ENCODE measurements at places on chromosomes 3 and 15. TPM values are rescaled to one million over a fixed set of nuclear protein-coding genes. Genes with fewer than 3 reads are reported as not detected.

DNA sequence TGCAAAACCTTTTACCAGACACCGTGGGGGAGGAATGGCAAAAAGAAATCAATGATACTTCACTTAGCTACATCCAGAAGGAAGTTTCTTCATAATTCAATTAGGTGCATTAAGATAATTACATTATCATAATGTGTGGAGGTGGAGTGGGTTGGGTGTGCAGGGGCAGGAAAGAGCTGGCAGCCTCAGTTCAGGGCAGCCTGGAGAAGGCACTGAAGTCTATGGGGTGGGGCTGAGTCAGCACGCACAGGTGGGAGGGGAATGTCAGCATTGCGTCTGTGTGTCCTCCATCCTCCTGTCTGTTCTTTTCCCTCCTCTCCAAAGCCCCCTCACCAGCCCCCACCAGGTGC lies 278.8 kb downstream of the GABRG3 start:
- DNase-seq = no peak

DNA sequence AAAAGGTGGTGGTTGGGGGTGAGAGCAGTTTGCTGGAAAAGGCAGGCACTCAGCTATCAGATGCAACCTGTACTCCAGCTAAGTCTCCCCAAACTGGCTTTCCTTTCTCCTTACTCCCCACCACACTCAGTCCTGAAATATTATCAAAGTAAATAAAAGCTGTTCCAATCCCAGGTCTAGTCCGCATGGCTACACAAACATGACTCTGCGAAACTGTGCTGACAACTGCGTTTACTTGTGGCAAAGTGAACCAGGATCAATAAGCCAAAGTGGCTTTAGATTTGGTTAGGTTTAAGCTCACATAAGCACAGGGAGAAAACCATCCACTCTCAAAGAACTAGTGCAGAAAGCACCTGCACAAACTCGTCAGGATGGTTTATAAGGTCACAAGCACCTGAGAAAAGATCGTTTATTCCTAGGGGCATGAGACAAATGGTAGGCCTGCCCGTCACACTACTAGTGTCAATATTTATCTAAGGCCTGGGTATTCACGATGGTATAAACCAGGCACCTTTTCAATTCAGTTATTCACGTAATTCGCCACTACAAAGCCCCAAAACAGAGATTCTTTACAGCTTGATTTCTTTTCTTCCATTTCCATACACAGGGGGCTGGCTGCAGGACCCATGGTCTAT lies 25.3 kb downstream of the LRIG1 start:
- no peak for DNase-seq

DNA sequence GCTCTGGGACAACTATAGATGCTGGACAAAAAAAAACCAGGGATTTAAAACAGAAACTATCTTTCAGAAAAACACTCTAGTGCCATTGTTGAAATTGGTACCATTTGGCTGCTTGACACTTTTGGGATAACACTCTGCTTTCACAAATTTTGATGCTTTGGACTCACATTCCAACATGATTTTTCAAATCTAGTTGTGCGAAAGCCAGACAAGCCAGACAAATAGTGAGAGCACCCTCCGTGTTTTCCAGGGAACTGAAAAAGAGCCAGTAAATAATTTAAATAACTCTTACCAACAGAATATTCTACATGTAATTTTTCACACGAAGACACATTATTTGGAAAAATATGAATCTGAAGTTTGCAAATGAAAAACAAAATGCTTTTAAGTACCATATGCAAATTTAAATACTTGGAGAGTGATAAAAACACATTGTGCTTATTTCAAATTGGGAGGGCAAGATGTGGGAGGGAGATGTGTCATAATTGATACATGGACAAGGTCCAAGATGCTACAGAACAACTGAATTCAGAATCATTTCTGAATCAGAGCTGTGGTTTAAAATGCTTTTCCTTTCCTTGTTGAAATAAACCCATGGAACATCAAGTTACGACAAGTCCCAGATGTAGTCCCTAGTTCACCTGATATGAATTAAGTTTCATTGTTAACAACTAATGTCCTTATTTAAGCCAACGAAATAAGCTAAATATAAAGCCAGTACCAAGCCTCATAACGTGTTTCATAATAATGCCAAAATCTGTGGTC lies 144.2 kb upstream of the SOX2 start:
- DNase-seq = no peak

BTLA gene
- 0.14 TPM for total RNA-seq

- DNase-seq = no peak
Observed at GRCh38 chr3:152061296-152061695, 187.9 kb downstream of the SUCNR1 start.

NRROS gene
- 3.1 TPM for total RNA-seq

GRCh38 chr15:64464276-64465005 lies 4.1 kb downstream of the ZNF609 start:
- no peak for DNase-seq

DNA sequence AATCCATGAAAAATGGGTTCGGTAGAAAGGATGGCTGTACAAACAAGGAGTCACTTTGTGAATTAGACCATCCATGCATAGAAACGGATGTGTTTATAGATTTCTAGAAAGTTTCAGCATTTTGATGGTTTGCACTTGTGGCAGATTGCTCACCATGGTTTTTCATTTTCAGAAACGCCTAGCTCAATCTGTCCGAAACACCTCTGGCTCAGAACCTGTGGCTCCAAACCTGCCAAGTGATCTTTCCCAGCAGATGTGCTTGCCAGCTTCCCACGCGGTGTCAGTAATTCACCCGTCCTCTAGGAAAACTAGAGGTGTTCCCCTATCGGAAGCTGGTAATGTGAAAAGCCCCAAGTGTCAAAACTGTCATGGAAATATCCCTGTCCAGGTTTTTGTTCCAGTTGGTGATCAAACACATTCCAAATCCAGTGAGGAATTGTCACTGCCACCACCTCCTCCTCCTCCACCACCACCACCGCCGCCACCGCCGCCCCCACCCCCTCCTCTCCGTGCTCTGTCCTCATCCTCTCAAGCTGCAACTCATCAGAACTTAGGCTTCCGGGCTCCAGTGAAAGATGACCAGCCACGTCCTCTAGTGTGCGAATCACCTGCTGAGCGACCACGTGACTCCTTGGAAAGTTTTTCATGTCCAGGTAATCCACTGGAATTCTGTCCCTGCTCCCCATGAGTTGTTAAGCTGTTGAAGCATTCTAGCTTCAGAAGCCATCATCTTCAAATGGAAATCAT lies 21.2 kb downstream of the WHAMM start:
- no peak for DNase-seq

- DNase-seq = no peak
Observed at GRCh38 chr3:74469713-74470112, 144.7 kb downstream of the CNTN3 start.

DNA sequence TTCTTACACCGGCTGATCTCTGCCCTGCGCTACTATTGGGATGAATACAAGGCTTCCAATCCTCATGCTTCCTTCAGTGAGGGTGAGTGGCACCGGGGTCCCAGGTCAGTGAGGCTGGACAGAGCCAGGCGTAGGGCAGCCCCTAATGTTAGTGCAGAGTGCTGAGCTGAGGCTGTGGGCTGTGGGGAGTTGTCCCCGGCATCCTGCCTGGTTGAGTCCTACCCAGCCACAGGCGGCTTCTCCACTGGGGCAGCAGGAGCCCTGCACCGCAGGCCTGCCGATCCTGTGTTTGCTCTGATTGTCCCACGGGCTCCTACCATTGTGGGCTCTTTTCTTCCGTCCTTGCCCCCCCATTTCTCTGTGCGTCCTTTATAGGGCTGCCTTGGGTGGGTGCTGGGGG lies 13.3 kb downstream of the RNF123 start:
- peak; percentile 52 for DNase-seq

DNA sequence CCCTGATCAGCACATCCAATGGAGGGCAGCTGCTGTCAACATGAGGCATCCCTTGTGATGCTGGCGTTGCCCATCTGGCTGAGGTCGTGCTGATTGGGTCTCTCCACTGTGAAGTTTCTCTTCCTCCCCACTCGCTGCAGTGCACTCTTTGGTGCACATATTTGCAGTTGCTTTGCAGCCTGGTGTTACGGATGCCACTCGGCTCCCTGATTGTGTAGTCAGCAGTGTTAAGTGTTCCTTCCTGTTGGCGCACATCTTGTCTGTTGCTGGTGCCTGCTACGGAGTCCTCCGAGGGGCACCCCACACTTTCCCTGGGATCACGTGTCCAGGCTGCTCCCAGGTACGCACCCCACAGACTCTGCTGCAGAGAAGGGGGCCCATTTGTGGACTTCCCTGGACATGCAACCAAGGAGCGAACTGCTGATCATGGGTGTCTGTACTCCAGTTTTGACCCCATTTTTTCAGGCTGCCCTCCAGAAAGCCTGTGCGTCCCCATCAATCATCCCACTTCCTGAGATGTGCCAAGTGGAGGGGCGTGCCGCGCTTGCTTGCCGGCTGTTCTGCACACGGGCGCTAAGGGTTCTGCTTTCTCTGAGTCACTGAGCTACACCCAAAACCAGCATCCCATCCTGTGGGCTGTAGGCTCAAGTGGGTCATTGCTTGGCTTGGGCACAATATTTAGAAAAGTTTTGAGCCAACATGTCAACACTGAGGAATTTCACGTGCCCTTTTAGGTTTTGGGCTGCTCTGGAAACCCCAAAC lies 98.6 kb downstream of the FBLN2 start:
- no peak for DNase-seq

DNA sequence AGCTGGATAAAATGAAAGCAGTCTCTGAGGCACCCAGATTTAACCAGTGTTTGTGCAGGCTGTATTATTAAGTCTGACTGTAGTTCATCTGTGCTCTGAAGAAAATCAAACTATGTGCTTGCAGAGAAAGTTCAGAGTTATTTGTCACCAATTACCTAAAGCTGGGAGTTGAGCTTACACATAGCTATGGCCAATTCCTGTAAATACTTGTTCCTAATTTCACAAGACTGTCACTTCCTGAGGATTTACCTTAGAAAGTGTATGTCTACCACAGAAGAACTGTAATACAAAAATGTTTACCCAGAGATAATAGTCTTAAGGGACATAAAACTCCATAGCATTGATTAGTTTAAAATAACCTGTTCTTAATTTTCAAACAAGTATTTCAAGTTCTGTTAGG lies 628.4 kb upstream of the TGFBR2 start:
- no peak for DNase-seq

GRCh38 chr15:87227846-87228245 lies 1028.7 kb downstream of the NTRK3 start:
- DNase-seq = no peak

HRG gene
- not detected for total RNA-seq

- peak; percentile 80 for DNase-seq
Observed at GRCh38 chr3:9503283-9503682, 50.3 kb downstream of the LHFPL4 start.

- no peak for DNase-seq
Observed at GRCh38 chr15:35713733-35714132, 167.8 kb upstream of the DPH6 start.

SHF gene
- 3.9 TPM for total RNA-seq

SPESP1 gene
- 4.0 TPM for total RNA-seq

ZPLD1 gene
- not detected for total RNA-seq

GRCh38 chr3:21158861-21159542 lies 592.0 kb downstream of the ZNF385D start:
- DNase-seq = no peak

DNA sequence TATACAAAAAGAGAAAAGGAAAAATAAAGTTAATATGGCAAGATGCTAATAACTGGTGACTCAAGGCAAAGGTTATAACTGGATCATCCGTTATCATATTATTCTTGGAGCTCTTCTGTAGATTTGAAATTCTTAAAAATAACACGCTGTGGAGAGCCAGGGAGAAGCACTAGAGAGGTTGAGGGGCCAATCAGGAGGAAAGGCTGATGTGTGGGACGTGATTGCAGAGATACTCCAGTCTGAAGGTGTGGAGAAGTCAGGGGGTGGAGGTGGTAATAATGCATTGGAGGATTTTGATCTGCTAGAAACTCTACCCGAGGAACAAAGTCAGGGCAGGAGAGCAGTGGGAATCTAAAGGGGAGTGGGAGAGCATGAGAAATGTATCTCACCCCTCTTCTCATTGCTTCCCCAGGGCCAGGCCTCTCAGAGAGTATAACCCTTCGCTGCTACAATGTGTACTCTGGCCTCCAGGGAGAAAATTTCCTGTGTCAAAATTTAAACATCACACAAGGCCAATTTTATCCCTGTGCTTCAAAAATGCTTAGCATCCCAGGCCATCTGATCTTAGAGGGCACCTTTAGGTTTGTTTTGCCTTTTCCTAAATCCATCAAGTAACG lies 211.5 kb upstream of the SEMA6D start:
- no peak for DNase-seq

CCDC80 gene
- total RNA-seq = 78.2 TPM

GRCh38 chr15:40279437-40280141 lies 3.3 kb downstream of the ANKRD63 start:
- peak; percentile 92 for DNase-seq

SNTN gene
- total RNA-seq = not detected

SORD gene
- total RNA-seq = 11.2 TPM

DNA sequence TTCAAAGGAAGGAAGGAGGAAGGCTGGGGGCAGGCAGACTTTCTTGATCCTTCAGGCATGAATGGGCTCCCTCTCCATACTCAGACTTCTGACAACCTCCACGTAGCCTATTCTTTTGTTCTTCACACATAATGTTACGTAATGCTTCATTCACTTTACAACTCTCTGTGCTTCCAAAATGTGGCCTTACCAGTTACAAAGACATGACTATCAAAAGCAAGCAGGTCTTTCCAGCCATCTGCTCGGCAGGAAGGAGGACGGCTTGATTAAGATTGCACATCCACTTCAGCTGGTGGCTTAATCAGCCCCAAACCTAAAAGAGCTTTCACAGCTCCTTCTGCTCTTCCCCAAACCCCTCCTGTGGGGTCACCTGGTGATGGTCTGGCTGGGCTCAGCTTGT lies 263.2 kb downstream of the XXYLT1 start:
- DNase-seq = no peak

MGLL gene
- 74.1 TPM for total RNA-seq

RETNLB gene
- not detected for total RNA-seq

GRCh38 chr3:172643506-172644179 lies 67.2 kb downstream of the NCEH1 start:
- no peak for DNase-seq

HCLS1 gene
- 13.9 TPM for total RNA-seq

- DNase-seq = no peak
Observed at GRCh38 chr3:191350396-191351090, 20.2 kb upstream of the UTS2B start.

GRCh38 chr3:129271674-129272073 lies 7.0 kb upstream of the HMCES start:
- no peak for DNase-seq

DNA sequence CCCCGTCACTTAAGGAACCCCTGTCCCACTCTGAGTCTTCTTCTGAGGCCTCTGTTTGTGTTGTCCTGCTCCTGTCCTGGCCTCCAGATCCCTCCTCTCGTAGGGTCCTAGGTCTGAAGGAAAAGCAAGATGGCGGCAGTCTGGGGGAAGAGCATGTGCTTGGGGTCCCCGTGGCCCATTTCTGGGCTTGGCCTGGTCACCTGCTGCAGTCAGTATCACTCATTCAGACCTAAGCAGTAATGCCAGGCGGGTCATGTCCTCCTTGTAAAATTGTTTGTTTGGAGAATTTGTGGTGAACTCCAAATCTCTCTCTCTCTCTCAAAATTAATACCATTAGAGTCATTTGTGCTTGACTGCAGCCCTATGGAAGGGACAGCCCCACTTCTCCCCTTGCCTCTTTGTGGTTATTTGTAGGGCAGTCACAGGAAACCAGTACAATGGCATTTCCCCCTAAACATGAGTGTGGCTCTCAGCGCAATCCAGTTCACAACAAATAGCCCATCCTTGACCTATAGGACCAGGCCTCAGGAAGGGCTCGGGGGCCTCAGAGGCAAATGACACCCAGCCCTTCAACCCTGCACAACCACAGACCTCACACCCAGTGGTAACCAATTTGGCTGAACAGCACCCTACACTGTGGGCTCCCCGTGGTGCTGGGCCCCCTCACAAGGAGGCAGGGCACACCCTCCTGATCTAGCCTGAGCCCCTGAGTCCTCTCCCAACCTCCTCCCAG lies 173.5 kb downstream of the OR4M2 start:
- DNase-seq = no peak

ACAN gene
- not detected for total RNA-seq

GXYLT2 gene
- total RNA-seq = 9.8 TPM
